ENCODE measurements at places on chromosomes 3 and 15.
A peak's percentile ranks its signal among the peaks of the same experiment; 100 is the strongest.

DNA sequence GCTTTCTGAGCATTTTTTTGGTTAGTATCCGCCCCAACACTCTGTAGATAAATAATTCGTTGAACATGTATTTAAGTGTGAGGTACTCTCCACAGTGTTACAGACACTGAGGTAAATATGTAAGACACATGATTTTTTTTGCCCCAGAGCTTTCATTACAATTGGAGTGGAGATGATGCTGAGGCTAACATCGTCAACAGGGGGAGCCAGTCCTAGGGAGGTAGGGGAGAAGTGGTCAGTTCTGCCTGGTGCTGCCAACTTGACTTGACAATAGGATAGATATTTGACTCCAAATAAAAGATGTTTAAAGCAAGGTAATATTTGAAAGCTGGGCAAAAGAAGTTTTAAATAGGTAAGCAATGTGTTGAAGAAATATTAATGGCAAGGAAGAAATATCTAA lies 295.7 kb downstream of the UNC13C start:
- DNase-seq: no peak

- no peak for DNase-seq
Measured at GRCh38 chr3:16484984-16485383, 28.5 kb downstream of the RFTN1 start.

GRCh38 chr3:101938262-101938847 lies 89.0 kb downstream of the NFKBIZ start:
- DNase-seq: no peak

DNA sequence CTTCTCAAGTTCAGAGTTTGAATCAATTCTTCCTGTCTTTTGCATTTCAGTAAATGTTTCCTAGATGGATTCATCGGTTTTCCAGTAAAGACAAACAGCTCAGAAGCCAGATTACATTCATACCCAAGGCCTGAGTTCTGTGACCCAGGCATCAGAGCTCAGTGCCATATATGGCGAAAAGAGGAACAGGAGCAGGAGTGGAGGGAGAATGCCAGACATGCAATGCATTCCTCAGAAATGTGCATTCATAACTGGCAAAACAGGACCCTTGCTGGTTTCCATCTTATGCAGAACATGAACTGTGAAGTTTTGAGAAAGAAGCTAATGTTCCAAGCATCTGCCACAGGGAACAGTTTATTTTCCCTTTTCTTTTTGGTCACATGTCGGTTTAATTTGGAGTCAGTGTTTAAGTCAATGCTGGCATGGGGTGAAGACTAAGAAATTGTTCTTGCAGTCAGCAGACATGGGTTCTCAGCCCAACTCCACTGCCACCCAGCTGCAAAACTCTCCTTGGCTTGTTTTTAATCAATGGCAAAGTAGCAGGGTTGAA lies 116.5 kb downstream of the LPP start:
- no peak for DNase-seq

- no peak for DNase-seq
Measured at GRCh38 chr3:57852896-57853295, 96.8 kb downstream of the SLMAP start.

GRCh38 chr3:5505163-5505562 lies 317.7 kb downstream of the EDEM1 start:
- no peak for DNase-seq

- peak; percentile 44 for DNase-seq
Measured at GRCh38 chr3:11465744-11466616, 177.7 kb downstream of the VGLL4 start.

GRCh38 chr3:28846971-28847478 lies 433.8 kb upstream of the RBMS3 start:
- no peak for DNase-seq

- no peak for DNase-seq
Measured at GRCh38 chr15:68924866-68925560, 5.3 kb upstream of the SPESP1 start.

GRCh38 chr3:49831341-49831740 lies 17.6 kb upstream of the UBA7 start:
- DNase-seq: no peak

DNA sequence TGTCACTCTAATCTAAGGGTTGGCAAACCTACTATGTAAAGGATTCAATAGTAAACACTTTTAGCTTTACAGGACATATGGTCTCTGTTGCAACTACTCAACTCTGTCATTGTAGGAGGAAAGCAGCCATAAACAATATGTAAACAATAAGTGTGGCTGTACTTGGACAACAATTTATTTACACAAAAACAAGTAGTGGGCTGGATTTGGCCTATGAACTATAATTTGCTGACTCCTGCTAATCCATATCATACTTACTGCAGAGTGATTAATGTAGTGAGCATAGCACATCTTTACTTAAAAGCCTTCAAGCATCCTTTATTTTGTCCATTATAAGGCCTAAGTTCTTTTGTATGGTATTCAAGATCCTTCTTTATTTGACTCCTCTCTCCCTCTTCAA lies 441.9 kb downstream of the ZIC1 start:
- DNase-seq: no peak
